ENCODE measurements at places on chromosomes 16 and 17.

GRCh38 chr16:11576427-11577289 is 10.1 kb downstream of the LITAF start:
- DNase-seq: no peak

GRCh38 chr16:84562174-84562815 is 55.6 kb downstream of the COTL1 start:
- no peak for DNase-seq

- no peak for DNase-seq
Observed at GRCh38 chr16:48459167-48459566, 74.0 kb upstream of the SIAH1 start.

DNA sequence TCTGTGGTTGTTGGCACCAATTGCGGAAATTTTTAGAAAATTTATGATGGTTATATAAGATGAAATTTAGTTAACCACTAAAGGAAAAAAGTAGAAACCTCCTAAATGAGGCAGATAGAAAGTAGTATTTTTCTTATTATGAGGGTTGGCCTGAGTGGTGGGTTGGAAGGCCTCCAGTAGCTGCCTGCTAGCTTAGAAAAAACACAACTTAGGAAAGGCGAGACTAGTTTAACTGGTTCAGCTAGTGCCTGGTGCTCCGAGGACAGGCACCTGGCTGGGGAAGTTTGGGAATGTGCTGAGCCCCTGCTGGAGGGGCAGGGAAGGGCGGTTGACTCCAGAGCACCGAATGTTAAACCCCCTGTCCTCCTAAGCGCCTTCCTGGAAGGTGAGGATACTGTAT is 19.9 kb downstream of the LDHD start:
- no peak for DNase-seq

- DNase-seq: no peak
Observed at GRCh38 chr17:34820248-34820801, 140.9 kb downstream of the CCT6B start.

DNA sequence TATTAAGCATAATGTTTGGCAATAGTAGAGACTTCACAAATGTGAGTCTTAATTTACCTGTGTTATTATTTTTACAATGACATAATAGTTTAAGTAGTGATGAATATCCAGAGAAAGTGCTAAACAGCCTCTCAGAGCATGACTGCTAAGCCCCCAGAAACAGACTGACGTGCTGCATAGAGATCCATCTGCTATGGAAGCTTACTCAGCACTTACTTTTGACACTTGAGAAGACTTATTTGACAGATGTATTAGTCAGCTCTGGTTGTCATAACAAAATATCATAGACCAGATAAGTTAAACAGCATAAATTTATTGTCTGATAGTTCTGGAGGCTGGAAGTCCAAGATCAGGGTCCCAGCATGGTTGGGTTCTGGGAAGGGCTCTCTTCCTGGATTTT is 334.9 kb upstream of the MON1B start:
- no peak for DNase-seq

DNA sequence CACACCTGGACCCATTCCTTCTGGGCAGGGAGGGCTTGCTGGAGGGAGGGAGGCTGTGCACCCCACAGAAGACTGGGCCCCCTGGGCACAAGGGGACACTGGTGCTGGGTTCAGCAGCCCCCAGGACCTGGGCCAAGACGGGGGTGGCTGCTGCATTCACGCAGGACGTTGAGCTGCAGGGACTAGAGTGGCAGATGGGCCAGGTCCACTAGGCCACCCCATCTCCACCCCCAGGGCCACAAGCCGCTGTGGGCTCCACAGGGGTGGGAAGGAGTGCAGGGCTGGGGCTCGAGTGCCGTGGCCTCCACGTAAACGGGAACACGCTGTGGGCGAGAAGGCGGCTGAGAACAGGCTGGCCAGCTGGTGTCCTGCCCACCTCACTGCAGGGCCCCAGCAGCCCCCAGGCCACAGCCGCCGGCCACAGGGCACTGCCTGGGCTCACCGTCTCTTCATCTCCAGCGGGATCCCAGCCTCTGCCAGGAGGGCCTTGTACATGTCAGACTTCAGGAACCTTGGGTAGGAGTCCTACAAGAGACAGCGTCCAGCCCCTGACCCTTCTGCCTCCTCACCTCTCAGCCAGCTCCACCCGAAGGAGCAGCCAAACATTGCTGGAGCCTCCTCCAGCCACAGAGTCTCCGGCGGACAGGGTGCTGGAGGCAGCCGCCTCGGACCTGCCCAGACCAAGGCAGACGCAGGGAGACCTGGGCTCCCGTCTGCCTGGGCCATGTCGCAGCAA is 6.5 kb downstream of the RGS11 start:
- no peak for DNase-seq

DNA sequence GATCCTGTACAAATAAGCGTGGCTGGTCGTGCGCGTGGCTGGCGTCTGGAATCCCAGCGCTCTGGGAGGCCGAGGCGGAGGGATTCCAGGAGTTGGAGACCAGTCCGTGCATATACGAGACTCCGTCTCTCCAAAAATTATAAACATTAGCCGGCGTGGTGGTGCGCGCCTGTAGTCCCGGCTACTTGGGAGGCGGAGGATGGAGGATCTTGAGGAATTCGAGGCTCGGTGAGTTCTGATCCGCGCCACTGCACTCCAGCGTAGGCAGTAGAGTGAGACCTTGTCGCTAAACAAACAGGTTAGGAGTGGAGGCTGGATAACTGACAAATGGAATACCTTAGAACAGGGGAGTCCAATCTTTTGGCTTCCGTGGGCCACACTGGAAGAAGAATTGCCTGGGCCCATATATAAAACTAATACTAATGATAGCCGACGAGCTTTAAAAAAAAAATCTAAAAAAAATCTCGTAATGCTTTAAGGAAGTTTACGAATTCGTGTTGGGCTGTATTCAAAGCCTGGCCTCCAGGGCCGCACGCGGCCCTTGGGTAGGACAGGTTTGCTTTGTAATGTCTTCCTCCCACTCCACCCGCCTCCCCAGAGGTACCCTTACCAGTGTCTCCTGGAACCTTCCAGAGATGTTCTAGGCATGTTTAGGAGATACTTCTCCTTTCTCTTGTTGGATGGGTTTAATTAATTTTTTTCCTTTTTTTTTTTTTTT is 909 bp upstream of the RSL1D1 start:
- no peak for DNase-seq

DNA sequence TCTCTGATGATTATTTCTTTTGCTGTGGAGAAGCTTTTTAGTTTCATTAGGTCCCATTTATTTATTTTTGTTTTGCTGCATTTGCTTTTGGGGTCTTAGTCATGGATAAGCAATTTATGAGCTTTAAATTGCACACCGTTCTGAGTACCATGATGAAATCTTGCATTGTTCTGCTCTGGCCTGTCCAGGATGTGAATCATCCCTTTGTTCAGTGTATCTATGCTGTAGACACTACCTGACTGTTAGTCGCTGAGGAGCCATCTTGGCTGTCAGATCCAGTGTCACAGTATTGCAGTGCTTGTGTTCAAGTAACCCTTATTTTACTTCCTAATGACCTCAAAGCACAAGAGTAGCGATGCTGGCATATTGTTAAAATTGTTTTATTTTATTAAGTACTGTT is 218.0 kb upstream of the CNTNAP4 start:
- DNase-seq: no peak

- DNase-seq: no peak
Observed at GRCh38 chr17:40827746-40828453, 5.5 kb upstream of the KRT10 start.

DNA sequence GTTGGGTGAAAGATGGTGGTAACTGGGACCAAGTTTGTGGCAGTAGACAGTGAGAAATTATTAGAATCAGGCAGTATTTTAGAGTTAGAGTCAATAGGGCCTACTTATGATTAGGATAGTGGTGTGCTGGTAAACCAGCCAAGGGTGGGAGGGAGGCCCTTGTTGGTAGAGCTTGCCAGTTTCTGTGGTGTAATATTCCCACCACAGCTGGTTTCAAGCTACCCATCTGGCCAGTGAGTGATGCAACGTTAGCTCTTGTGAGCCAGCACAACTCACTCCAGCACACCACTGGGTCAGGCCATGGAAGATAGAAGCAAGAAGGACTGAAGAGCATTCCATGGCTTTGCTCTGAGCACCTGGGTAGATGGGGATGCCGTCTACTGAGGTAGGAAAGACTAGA is 34.9 kb downstream of the GNAO1 start:
- no peak for DNase-seq

GRCh38 chr17:77892031-77892430 is 66.5 kb upstream of the TNRC6C start:
- DNase-seq: no peak

DNA sequence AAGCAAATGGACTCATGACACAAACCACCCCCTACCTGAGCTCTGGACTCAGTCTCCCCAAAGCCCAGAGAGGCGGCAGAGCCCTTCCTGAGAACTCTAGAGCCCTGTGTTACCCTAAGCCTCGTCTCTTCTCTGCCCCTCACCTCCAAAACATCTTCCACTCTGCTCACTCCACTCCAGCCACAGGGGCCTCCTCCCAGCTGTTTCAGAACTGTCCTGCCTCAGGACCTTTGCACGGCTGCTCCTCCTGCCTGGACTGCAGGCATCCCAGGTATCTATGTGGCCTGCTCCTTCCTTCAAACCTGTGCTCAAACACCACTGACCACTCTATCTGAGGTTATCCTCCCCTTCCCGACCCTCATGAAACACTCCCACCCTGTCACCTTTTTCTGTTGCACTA is 12.9 kb upstream of the LITAF start:
- no peak for DNase-seq

GRCh38 chr17:74938194-74938950 is 2.7 kb downstream of the OTOP3 start:
- no peak for DNase-seq

- no peak for DNase-seq
Observed at GRCh38 chr16:51553314-51553713, 402.2 kb upstream of the SALL1 start.

- no peak for DNase-seq
Observed at GRCh38 chr16:85081765-85082164, 30.5 kb downstream of the CIBAR2 start.

DNA sequence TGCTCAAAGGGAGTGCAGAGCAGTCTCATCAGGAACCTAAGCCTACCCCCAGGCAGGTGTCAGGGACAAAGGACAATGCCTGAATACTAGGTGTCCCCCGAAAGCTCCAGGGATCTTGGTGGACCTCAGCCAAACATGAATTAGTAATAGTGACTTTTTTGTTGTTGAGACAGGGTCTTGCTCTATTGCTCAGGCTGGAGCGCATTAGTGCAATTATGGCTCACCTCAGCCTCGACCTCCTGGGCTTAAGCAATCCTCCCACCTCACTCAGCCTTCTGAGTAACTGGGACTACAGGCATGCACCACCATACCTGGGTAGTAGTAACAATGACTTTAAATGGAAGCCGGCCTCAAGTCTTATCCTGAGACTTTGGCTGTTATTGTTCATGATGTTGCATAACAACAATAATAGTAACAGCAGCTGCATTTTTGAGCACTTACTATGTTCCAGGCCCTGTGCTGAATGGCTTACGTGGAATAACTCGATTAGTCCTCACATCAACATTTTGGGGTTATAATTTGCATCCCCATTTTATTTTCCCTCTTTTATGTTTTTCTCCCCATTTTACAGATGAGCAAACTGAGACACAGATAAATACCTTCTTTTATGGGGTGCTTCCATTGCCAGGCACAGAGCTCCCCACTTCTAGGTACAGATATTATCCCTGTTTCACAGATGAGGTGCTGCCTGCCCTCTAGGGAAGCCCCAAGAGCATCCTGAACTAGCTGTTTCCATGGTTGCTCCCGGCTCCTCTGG is 19.5 kb downstream of the CNGB1 start:
- no peak for DNase-seq

GRCh38 chr17:10635290-10635689 is 21.8 kb downstream of the MYH3 start:
- DNase-seq: no peak

Data from anterior cingulate cortex (tissue), 58 donors.